ENCODE measurements at places on chromosomes 2 and 18. TPM values are rescaled to one million over a fixed set of nuclear protein-coding genes. Genes with fewer than 3 reads are reported as not detected.

Gene UGT1A4
- not detected for total RNA-seq

DNA sequence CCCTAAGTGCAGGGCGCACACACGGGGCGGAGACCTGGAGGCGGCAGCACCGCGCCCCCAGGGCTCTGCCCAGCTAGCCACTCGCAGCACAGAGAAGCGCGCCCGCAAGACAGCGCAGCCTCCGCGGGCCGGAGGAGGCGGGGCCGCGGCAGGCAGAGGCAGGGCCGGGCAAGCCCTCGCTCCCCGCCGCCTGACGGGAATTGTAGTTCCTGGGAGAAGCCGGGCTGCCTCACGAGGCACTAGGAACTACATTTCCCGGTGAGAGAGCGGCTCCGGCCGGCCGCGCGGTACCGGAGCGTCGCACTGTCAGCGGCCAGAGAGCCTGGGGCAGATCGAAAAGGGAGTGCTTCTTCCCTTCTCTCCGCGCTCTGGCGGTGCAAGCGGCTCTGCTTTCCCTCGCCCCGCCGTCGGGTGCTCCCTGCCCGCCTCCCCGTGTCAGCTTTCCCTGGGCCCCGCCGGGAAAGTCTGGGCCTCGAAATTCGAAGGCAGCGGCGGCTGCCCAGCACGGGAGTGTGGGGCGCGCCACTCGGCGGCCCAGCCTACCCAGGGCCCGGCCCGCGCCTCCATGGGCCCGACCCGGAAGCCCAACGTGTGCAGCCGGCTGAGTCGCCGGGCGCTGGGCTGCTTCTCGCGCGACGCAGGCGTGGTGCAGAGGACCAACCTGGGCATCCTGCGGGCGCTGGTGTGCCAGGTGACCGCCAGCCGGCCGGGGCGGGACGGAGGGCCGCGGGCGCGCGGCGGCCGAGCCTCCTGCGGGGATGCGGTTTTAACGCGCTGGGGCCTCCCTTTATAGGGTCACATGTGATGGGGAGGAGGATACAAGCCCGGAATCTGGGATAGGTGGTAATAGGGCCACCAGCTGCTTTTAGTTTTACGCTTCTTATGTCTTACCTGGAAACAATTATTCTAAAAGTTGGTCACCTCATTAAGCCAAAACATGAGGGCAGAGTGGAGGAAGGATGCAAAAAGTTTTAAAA is at the start of gene DCAF17:
Gene DCAF17, plus strand, starts transcription at position 214 of the 977 bp plus-strand sequence. Its CDS starts 352 bp downstream, at position 566.
- peak; percentile 99 for DNase-seq
- no peaks in the 10 kb centered on the region for H3K27me3 ChIP-seq
- peak within 1 kb of the TSS; percentile 66 for H3K4me3 ChIP-seq
- peak within 1 kb of the TSS; percentile 73 for H3K27ac ChIP-seq
- H3K36me3 ChIP-seq, result 0 out of 2 replicates have a peak, but pooled peaks cover 7% of the 10 kb centered on the region

GRCh38 chr2:198544461-198544860 is 740.1 kb downstream of the PLCL1 start:
- no peak overlapping the region for H3K27ac ChIP-seq
- no peaks in the 10 kb centered on the region for H3K27me3 ChIP-seq
- H3K4me1 ChIP-seq, result no peaks in the 10 kb centered on the region
- H3K36me3 ChIP-seq, result no peaks in the 10 kb centered on the region
- no peak for DNase-seq

Gene NTSR2
- total RNA-seq, result not detected

Gene ITGA4
- total RNA-seq, result 2.1 TPM

Gene HOXD9
- not detected for total RNA-seq

DNA sequence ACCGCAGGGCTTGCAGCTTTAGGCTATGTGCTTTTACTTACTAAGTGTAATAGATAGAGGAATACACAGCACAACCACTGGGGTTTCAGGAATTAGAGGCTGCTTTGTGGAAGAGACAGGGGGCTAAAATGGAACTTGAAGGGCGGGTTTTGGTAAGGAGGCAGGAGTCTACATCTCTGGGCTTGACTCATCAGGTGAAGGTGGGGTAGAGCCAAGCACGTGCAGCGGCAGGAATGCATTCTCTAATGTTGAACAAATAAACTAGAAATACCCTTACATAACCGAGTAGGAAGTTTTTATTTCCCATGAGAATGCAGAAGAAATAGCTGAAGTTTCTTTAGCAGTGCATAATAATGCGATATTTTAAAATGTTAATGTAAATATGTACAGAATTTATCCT is 673.8 kb upstream of the SALL3 start:
- H3K4me1 ChIP-seq, result no peaks in the 10 kb centered on the region
- H3K4me3 ChIP-seq, result no peak overlapping the region
- no peaks in the 10 kb centered on the region for H3K27me3 ChIP-seq
- no peak for DNase-seq

Gene ERBB4
- 0.34 TPM for total RNA-seq

DNA sequence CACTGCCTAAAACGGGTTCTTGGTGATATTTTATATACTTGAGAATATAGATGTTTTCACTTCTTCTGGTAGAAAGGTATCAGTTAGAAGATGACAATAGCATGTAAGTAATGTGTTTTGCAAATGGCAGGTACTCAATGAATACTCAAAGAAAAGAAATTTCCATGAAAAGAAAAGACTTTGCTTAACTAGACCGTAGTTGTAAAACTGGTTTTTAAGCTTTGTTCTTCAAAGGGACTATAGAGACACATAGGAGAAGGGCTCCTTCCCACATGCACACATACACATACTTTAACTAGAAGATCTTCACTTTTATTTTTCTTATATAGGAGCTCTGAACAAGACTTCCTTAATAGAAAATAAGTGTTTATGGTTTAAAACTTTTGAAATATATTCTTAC is 215.3 kb upstream of the RND3 start:
- H3K36me3 ChIP-seq, result no peaks in the 10 kb centered on the region
- H3K27me3 ChIP-seq, result no peaks in the 10 kb centered on the region
- no peak for DNase-seq
- H3K27ac ChIP-seq, result no peak overlapping the region
- H3K4me3 ChIP-seq, result no peak overlapping the region
- no peaks in the 10 kb centered on the region for H3K4me1 ChIP-seq

Gene FHL2
- total RNA-seq, result 33.2 TPM

Gene FBXO11
- total RNA-seq, result 54.6 TPM

- H3K27me3 ChIP-seq, result no peaks in the 10 kb centered on the region
- H3K27ac ChIP-seq, result no peak overlapping the region
- H3K4me1 ChIP-seq, result peaks cover 14% of the 10 kb centered on the region
- DNase-seq, result no peak
- no peak overlapping the region for H3K4me3 ChIP-seq
Observed at GRCh38 chr18:8735274-8735673, 29.9 kb downstream of the MTCL1 start.

DNA sequence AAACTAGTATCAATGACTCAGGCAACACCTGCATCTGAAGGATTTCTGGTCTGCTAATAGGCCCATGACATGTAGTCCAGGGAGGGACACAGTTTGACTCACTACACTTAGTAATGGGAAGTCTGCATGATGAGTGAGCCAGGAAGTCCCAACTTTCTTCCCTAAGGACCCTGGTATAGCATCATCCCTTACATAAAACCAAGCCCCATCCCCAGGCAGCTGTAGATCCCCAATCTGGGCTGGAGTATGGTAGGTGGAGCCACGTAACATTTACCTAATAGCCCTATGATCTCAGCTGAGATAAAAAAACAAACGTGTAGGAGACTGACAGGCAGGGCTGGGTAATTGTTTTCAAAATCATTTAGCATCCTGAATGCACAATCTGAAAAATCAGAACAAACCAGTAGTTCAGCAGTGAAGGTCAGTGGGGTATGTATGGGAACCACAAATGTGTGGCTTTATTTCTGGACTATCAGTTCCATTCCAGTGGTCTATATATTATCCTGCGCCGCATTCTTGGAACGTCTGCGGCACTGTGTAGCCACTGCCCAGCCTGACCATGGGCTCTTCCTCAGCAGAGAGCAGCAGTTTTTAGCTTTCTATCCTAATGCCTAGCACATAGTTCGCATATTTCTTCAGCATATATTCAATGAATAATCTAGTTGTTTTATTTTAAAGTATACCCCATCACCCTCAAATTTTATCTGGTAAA is 33.5 kb downstream of the EPB41L3 start:
- H3K4me1 ChIP-seq, result peaks cover 4% of the 10 kb centered on the region
- H3K27ac ChIP-seq, result no peak overlapping the region
- H3K4me3 ChIP-seq, result no peak overlapping the region
- no peaks in the 10 kb centered on the region for H3K27me3 ChIP-seq

Gene CLASP1
- 53.9 TPM for total RNA-seq

Gene EVX2
- not detected for total RNA-seq

DNA sequence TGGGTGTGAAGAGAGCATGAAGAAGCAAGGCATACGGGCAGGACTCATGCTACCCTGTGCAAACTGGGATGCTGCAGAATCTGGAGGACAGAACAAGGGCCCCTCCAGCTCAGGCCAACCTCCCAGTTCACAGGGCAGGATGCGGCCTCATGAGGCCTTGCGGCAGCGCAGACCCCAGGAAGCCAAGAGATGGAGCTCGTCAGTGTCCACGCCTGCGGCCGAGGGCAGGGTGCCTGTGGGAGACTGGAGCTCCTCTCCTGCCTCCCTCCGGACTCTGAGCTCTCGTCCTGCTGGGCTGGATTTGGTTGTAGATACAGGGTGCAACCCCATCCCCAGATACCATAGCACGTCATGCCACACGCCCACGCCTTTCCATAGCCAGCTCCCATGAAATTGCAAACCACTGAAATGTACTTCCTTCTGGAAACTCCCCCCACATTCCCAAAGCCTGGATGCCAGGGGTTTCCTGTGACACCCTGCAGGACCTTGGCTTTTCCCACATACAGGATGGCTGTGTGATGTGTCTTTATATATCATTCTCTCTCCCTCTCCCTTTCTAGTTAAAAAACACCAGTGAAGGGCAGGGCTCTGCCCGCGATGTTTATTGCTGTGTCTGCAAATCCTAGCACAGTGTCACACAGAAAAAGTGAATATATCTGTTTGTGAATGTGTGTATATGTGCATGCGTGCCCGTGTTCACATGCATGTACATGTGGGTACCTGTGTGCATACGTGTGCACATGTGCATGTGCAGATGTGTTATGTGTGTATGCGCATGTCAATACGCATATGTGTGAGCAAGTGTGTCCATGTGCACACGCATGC is 12.3 kb upstream of the SNTG2 start:
- peak; percentile 43 for DNase-seq
- no peaks in the 10 kb centered on the region for H3K4me1 ChIP-seq
- no peaks in the 10 kb centered on the region for H3K27me3 ChIP-seq
- 0 out of 2 replicates have a peak overlapping the region, but pooled peaks have one; percentile 24 for H3K27ac ChIP-seq
- no peak overlapping the region for H3K4me3 ChIP-seq

DNA sequence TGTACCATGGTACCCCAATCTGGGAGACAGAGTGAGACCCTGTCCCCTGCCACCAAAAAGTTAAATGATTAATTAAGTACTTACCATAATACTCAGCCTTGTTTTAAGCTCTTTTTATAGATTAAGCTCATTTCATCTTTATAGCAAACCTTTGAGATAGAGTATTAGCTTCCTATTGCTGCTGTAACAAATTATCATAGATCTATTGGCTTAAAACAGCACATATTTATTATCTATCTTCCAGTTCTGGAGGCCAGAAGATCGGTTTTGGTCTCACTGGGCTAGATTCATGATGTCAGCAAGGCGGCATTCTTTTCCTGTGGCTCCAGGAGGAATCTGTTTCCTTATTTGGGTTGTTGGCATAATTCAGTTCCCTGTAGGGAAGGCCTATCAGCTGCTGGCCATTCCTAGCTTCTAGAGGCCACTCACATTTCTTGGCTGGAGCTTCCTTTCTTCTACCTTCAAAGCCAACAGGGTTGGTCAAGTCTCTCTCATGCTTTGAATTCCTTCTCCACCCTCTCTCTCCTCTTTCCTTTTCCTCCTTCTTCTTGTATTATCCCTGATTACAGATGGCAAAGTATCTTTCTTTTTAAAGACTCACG is 13.7 kb upstream of the GREB1 start:
- no peak overlapping the region for H3K4me3 ChIP-seq
- H3K27me3 ChIP-seq, result no peaks in the 10 kb centered on the region
- DNase-seq, result no peak
- H3K4me1 ChIP-seq, result peaks cover 7% of the 10 kb centered on the region

Gene ERMN
- not detected for total RNA-seq

Gene OBSL1
- 135 TPM for total RNA-seq

- no peaks in the 10 kb centered on the region for H3K27me3 ChIP-seq
- H3K36me3 ChIP-seq, result no peaks in the 10 kb centered on the region
- no peaks in the 10 kb centered on the region for H3K4me1 ChIP-seq
Observed at GRCh38 chr18:42048158-42048557, 93.1 kb downstream of the PIK3C3 start.

Gene KCTD1
- 14.0 TPM for total RNA-seq

Gene ALLC
- not detected for total RNA-seq

Gene OSR1
- total RNA-seq, result not detected

GRCh38 chr18:12768625-12769024 is 65.8 kb downstream of the PSMG2 start:
- no peak for DNase-seq
- H3K36me3 ChIP-seq, result no peaks in the 10 kb centered on the region
- no peak overlapping the region for H3K27ac ChIP-seq
- H3K4me3 ChIP-seq, result no peak overlapping the region
- H3K27me3 ChIP-seq, result no peaks in the 10 kb centered on the region

Gene HJURP
- 56.6 TPM for total RNA-seq

GRCh38 chr18:75238786-75239185 is 28.2 kb downstream of the TSHZ1 start:
- no peaks in the 10 kb centered on the region for H3K36me3 ChIP-seq
- no peak overlapping the region for H3K27ac ChIP-seq
- no peak for DNase-seq
- no peaks in the 10 kb centered on the region for H3K4me1 ChIP-seq

Gene TOGARAM2
- 0.59 TPM for total RNA-seq

DNA sequence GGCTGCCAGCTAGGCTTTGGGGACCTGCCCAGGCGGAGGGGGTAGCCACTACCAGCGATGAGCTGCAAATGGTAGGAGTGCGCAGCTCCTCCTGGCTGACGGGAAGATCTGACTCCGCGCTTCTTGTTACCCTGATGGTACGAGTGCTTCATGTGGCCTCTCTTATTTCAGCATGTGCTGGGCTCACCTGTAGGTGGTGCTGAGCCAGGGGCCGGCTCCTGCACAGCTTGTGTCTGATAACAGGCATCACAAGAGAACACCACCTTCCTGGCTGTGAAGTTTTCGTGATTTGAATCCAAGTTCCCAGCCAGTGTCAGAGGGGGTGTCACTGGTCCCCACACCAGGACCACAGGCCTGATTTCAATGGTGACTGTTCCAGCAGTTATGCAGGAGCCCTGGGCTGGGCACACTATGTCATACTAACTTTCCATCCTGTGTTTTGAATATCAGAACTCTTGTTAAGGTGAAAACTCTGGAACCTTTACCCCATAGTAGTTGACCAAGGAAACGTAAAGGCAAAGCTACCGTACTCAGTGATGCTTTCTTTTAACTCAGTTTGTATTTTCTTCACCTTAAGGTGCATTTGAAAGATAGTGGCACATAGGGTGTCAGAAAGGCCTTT is 28.0 kb downstream of the APCDD1 start:
- no peak overlapping the region for H3K27ac ChIP-seq
- H3K36me3 ChIP-seq, result no peaks in the 10 kb centered on the region
- peaks cover 21% of the 10 kb centered on the region for H3K27me3 ChIP-seq
- H3K4me3 ChIP-seq, result no peak overlapping the region

DNA sequence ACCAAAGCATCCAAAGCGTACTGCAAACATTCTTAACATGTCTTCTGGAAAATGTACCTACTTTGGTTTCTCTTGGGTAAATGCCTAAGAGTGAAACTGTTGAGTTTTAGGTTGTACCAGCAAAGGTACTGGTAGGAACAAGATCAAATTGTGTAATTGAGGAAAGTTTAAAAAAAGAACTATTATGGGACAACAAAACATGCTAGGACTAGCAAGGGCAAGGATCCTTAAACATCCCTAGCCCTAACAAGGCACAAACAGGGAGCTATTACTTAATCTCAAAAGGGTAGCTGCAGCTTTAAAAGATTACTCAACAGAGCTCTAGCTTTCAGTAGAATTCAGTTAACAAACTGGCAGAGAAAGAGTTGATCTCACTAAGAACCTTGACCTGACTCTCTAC is 56.0 kb upstream of the GRB14 start:
- no peaks in the 10 kb centered on the region for H3K36me3 ChIP-seq
- no peak overlapping the region for H3K27ac ChIP-seq
- no peak for DNase-seq
- no peaks in the 10 kb centered on the region for H3K4me1 ChIP-seq
- no peak overlapping the region for H3K4me3 ChIP-seq
